Hepatocyte (in vitro differentiated cells): ENCODE measurements at places on chromosomes 3 and 15. TPM values are rescaled to one million over a fixed set of nuclear protein-coding genes. Genes with fewer than 3 reads are reported as not detected.

- H3K4me3 ChIP-seq = no peak overlapping the region
- H3K4me1 ChIP-seq = no peaks in the 10 kb centered on the region
- no peaks in the 10 kb centered on the region for H3K27me3 ChIP-seq
- DNase-seq = no peak
- no peak overlapping the region for H3K27ac ChIP-seq
These were observed 3.1 kb upstream of the DYNLT2B start for GRCh38 chr3:196321162-196321561.

The TMC3 gene
- 0.19 TPM in 1 of 2 replicates, not detected in the other for polyA plus RNA-seq

- no peaks in the 10 kb centered on the region for H3K27me3 ChIP-seq
- peak overlapping the region; percentile 86 for H3K27ac ChIP-seq
- H3K4me3 ChIP-seq = peak overlapping the region; percentile 75
- H3K36me3 ChIP-seq = no peaks in the 10 kb centered on the region
These were observed 995 bp downstream of the CHST14 start for GRCh38 chr15:40471808-40472150.

The MKRN2OS gene
- 2.6 and 3.3 TPM in 2 replicates for polyA plus RNA-seq

DNA sequence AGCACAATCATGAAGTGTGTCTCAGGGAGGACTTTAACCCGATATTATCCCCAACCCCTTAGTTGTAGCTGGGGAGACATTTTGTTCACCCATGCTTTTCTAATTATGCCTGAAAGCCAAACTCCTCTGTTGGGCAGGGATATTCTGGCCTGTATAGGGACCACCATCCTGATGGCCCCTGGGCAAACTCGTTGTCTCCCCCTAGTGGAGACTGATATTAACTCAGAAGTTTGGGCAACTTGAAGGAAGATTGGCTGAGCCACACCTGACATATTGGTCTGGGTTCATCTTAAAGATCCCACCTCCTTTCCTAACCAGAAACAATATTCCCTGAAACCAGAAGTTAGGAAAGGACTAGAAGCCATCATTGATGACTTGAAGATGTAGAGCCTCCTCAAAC is 42.3 kb downstream of the TM4SF18 start:
- no peaks in the 10 kb centered on the region for H3K27me3 ChIP-seq
- H3K4me1 ChIP-seq = no peaks in the 10 kb centered on the region
- DNase-seq = no peak
- no peak overlapping the region for H3K4me3 ChIP-seq
- H3K36me3 ChIP-seq = no peaks in the 10 kb centered on the region

The OIP5 gene
- polyA plus RNA-seq = 3.3 and 3.6 TPM in 2 replicates

- no peaks in the 10 kb centered on the region for H3K4me1 ChIP-seq
- peak; percentile 75 for DNase-seq
- no peaks in the 10 kb centered on the region for H3K27me3 ChIP-seq
- no peaks in the 10 kb centered on the region for H3K36me3 ChIP-seq
These were observed 27.3 kb downstream of the CEP19 start for GRCh38 chr3:196684548-196685407.

The DUOX1 gene
- polyA plus RNA-seq = 4.3 and 7.7 TPM in 2 replicates

- no peak overlapping the region for H3K27ac ChIP-seq
- H3K4me1 ChIP-seq = peaks cover 18% of the 10 kb centered on the region
- H3K36me3 ChIP-seq = no peaks in the 10 kb centered on the region
- no peak overlapping the region for H3K4me3 ChIP-seq
These were observed 13.3 kb upstream of the LRRK1 start for GRCh38 chr15:100905850-100906249.

The MYO5C gene
- polyA plus RNA-seq = 6.7 and 10.2 TPM in 2 replicates

The DPPA2 gene
- polyA plus RNA-seq = not detected in 2 replicates

The TBC1D5 gene
- 12.9 and 17.0 TPM in 2 replicates for polyA plus RNA-seq

GRCh38 chr3:96069065-96069464 is 745.3 kb upstream of the EPHA6 start:
- H3K27ac ChIP-seq = no peak overlapping the region
- no peak for DNase-seq
- no peaks in the 10 kb centered on the region for H3K27me3 ChIP-seq
- H3K4me3 ChIP-seq = no peak overlapping the region
- H3K4me1 ChIP-seq = no peaks in the 10 kb centered on the region

DNA sequence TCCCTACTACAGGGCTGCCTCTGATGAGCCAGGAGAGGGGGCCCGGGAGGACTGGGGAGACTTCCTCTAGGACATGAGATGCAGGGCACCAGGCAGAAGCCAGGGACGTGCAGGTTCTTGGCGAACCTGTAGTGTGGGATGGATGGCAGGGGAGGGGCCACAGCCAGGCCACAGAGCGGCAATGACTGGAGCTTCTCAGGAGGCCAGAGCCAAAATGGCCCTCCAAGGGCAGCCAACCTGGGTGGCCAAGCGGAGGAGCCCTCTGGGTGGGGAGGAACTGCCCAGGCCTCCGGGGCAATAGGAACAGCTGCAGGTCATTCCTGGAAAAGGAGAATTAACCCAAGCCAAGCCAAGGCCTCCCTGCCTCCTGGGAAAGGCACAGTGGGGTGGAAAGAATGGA is 224.5 kb downstream of the XXYLT1 start:
- no peaks in the 10 kb centered on the region for H3K4me1 ChIP-seq
- H3K27me3 ChIP-seq = no peaks in the 10 kb centered on the region
- no peaks in the 10 kb centered on the region for H3K36me3 ChIP-seq

DNA sequence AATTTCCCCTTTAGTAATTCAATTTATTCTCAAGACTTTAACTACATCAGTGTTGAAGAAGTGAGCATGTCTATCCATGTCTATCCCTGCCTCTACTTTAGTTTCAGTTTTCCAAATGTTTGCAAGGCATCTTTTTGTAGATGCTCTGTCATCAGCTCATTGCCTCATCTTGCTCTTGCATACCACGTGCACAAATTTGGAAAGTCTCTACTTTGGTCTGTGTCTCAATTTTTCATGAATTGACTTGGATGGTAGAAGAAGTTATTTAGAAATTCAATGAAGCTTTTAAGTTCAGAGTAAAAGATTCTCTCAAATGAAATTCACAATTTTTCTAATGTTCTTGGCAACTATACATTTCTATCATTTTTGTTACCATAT is 55.3 kb downstream of the CLDN1 start:
- DNase-seq = no peak
- no peak overlapping the region for H3K27ac ChIP-seq
- H3K36me3 ChIP-seq = no peaks in the 10 kb centered on the region

DNA sequence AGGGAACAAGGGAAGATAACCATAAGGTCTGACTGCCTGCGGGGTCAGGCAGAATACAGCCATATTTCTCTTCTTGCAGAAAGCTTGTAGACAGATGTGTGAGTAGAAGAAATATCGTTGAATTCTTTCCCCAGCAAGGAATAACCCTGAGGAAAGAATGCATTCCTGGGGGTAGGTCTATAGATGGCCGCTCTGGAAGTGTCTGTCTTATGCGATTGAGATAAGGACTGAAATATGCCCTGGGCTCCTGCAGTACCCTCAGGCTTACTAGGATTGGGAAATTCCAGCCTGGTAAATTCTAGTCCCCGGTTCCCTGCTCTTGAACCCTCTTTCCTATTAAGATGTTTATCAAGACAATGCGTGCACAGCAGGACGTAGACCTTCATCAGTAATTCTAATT is 15.8 kb upstream of the SST start:
- H3K27me3 ChIP-seq = no peaks in the 10 kb centered on the region
